Heart left ventricle (tissue), 16 donors: ENCODE measurements at places on chromosomes 2 and 18.

- no peak for DNase-seq
These were observed 9.2 kb upstream of the ERMN start for GRCh38 chr2:157334797-157335196.

DNA sequence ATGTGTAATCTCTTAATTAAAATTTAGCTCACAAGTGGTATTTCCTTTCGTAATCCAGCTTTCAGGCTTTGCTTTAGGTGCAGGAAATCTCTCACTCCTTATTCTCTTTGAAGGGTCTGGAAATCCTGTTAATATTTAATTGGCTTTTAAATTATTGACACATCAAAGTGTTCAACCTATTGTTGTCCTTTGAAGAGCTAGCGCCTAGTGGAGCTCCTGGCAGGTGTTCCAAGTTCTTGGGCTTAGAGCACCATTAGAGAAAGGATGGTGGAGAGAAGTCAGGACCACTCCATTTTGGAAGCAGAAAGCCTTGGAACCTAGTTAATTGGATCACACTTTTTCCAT is 92.4 kb downstream of the CABLES1 start:
- DNase-seq, result no peak

DNA sequence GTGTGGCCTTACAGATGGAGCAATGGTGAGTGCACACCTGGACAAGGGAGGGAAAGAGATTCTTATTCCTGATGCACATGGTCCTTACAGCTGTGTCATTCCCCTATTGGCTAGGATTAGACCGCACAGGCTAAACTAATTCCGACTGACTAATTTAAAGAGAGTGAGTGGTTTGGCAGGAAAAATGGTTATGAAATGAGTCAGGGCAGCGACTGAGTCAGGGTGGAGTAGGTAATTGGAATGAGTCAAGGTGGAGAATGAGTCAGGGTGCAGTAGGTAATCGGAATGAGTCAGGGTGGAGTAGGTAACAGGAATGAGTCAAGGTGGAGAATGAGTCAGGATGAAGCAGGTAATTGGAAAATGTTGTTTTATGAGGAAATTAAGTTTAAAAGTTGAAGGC is 1353.7 kb upstream of the LRRTM1 start:
- no peak for DNase-seq

- peak; percentile 58 for DNase-seq
These were observed 367 bp upstream of the ZNF236 start for GRCh38 chr18:76821875-76822505.

DNA sequence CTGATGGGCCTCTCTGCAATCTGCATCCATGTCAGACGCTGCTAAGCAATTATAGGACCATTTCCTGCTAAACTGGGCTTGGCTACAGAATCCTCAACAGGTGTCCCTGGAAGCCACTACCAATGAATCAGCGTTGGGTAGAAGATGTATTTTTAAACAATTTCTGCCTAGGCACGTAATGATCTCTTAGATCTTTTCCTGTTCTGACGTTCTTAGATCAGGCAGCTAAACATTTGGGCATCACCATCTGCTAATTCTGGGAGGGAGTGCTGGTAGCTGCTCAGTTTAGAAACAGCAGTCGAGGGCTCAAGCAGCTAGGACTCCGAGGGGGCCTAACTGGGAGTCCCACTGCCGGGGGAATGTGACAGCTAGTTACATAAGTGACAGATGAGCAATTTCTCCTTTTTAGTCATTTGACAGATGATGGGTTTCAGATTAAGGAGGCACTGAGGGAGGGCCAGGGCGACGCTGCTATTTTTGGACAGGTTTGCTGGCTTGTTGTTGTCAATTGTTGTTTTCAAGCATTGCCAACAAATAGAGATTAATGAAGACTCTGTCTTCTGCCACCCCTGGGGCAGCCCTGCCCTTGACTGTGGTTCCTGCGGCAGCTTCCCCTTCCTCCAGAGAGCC is 92.7 kb downstream of the MRO start:
- DNase-seq, result no peak

DNA sequence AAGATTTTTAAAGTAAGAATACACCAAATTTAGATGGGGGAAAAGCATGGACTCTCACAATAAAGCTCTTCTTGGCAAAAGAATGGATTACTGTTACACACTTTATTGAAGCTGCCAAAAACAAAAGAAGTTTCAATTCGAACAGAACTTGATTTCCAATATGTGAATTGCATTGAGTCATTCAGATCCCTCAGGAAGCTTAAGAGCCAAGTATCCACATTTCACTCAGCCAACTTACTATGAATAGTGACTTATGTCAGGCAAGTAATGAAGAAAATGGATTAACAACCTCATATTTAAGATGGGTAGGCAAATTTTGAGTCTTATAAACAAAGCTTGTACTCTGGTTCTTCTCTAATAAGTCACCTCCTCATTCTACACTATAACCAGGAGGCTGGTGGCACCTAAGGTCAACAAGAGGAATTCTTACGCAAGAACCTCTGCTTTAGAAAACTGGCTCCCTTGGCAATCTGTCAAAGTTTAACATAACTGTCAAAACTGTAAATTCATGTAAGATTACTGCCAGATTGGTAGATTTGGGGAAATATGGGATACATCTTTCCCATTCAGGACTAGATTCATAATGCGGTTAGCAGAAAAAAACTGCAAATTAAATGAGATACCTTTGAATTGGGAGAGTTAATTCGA is 6.0 kb downstream of the HADHA start:
- DNase-seq, result no peak

DNA sequence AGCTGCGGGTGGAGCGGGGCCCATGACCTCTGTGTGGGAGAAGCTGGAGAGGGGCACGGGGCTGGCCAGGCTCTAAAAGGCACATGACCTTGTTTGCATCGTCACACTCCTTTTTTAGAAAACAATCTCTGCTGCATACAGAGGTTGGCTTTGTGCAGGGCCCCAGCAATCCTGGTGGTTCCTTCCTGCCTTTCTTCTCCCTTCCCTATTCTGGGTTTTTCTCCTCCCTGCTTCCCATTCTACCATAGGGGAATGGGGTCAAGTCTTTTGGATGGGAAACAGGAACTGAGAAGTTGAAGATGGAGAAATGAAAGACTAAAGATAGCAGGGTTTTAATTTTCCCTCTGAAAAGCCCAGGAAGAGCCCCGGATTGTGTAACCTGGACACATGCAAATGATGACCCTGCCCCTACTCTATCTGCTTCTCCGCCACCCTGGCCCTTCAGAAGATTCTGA is 53.9 kb downstream of the ASAP2 start:
- no peak for DNase-seq

DNA sequence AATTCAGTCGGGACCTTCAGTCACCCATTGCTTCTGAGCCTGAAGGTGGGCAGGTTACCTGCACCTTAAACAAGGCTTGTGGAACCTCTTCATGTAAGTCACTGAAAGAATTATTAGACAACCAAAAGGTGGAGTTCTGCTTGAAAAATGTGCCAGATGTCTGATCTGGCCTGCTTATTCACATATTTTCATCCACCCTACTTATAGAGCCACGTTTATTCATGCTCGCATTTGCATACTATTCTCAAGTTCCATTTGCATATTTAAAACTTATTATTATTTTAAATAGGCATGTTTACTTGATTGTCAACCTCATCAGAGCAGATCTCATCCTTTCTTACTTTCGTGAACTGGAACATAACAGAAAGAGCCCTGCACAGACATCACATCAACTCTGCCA is 140.0 kb upstream of the NABP1 start:
- no peak for DNase-seq

- DNase-seq, result no peak
These were observed 6.9 kb downstream of the CCDC195 start for GRCh38 chr2:224709301-224709700.

GRCh38 chr18:12306752-12307700 is 1.0 kb upstream of the TUBB6 start:
- peak; percentile 64 for DNase-seq

DNA sequence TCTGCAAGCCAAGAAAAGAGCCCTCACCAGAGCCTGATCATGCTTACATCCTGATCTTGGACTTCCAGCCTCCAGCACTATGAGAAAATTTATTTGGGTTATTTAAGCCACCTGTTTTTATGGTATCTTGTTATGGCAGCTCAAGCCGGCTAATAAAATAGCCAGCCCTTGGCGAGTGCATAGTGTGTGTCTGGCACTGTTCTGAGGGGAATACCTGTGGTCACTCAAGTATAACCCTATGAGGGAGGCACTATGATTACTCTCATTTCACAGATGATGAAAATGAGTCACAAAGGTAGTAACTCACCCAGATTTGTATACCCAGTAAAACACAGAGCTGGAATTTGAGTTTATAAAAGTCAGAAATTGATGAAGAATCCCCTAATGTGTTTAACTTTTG is 556.9 kb upstream of the SETBP1 start:
- no peak for DNase-seq

DNA sequence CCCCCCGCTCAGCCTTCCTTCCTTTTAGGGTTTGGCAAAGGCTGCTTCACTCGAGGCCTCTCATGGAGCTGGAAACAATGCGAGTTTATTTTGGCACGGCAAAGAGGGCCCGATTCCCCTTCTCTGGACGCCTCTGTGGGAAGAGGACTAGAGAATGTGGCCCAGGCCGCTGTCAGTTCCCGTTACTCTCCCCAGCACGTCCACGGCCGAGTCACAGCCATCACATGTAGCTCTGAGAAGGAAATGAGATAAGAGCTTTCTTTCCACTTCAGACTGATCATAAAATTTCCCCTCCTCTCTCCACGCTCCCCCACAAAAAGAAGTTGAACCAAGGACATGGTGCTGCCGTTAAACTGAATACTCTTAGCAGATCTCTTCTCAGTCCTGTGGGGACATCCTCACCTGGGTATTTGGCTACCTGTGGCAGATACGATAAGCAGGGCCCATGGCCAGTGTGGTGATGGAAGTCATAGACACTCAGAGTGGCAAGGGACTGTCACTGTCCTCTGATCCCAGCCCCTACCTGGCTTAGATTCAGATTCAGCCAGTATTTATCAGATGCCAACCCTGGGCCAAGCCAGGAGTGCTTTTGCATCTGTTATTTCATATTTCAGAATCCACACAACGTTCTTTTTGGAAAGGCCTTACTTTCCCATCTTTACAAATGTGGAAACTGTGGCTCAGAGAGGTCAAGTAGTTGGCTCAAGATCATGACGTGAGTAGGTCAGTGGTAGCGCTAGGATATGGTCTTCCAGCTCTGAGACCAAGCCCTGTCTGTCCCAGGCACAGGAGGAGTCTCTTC is 101.2 kb downstream of the MCFD2 start:
- peak; percentile 90 for DNase-seq

DNA sequence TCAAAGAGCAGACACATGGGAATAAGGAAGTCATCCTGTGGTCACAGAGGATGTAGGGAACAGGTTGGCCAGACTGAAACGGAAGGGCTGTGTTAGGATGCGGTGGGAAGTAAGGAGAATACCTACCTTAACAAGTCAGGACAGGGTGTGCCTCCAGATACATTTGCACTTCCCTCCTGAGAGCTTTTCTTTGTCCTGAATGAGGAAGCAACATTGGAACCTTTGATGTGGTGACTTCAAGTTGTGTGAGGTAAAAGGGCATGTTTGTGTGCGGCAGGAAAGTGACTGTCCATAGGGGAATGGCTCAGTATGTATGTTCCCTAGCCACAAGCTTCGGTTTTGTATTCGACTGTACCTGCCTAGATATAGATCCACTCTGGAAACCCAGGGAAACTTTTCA is 24.9 kb upstream of the LRRTM1 start:
- DNase-seq, result no peak

DNA sequence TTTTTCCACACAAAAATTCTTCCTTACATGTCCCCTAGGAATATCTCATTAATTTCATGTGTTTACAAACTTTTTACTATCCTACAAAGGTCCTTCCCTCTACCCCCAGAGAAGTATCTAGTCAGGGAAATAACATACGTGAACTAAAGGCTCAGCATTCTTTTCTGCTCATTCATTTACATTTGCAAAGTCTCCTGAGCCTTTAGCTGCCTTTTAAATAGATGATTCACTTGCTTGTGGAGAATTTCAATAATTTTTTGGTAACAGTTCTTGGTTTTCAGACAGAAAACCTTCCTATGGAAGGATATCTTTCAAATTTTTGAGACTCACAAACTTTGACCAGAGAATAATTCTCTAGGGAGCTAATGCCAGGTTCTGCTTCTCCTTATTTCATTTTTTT is 81.5 kb upstream of the RMDN2 start:
- no peak for DNase-seq

- DNase-seq, result peak; percentile 55
These were observed 33.5 kb upstream of the SPRED2 start for GRCh38 chr2:65465857-65466256.

DNA sequence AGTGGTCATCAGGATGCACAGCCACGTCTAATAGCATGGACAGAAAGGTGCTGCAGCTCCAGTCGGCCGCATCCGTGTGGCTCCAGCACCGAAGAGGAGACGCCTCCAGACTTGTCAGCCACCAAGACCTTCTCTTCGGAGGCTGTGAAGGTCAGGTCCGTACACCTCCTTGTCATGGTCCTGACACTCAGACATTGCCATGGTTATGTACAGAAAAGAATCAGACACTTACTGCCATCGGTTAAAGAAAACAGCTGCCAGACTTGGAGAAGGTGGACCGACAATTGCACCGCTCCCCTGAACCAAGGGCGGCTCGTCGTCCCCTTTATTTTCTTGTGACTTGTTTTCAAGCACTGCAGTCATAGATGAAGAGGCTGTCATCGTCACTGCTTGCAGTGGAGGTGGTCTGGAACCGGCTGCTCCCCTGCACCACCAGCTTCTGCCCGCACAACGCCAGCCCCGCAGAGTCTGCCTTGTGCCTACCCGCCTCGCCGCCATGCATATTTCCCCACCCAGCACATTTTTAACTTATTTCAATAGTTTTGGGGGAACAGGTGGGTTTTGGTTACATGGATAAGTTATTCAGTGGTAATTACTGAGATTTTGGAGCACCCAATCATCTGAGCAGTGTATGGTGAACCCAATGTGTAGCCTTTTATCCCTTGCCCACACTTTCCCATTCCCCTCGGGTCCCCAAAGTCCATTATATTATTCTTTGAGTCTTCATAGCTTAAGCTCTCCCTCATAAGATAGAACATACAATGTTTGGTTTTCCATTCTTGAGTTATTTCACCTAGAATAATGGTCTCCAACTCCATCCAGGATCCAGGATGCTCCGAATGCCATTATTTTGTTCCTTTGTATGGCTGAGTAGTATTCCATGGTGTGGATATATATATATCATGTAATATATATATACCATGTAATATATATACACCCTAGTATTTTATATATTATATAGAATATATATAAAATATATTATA is 18.1 kb downstream of the FBXO48 start:
- no peak for DNase-seq

DNA sequence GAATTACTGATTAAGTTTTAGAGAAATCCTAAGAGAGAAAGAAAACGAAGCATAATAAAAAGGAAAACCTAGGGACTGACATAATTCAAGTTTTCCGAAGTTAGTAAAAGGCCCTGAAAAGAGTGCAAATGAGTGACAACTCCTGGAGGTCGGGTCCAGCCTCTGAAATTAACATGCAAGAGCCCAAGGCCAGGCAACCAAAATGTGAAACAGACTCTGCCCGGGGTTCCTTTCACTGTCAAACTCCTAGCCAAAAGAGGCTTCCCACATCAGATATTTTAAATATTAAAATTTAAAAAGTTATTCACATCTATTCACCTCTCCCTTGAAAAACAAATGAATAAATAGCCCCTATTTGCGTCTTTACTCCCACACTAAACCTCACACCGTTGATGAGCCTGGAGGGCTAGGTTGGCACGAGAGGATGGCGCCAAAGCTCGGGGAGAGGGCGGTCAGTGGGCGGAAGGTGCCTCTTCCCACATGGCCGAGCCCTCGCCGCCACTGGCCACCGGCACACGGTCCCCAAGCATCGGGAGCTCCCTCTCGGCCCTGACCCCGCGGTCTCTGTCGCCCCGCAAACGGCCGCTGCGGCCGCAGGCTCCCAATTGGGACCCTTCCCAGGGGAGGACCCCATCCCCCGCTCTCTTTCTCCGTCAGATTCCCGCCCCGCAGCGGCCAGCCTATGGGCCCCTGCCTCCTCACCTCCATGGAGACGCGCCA is 630 bp downstream of the PPM1G start:
- peak; percentile 29 for DNase-seq
